Fibroblast of skin of left biceps (primary cell): ENCODE measurements at places on chromosomes 6 and 20.
A peak's percentile ranks its signal among the peaks of the same experiment; 100 is the strongest.

DNA sequence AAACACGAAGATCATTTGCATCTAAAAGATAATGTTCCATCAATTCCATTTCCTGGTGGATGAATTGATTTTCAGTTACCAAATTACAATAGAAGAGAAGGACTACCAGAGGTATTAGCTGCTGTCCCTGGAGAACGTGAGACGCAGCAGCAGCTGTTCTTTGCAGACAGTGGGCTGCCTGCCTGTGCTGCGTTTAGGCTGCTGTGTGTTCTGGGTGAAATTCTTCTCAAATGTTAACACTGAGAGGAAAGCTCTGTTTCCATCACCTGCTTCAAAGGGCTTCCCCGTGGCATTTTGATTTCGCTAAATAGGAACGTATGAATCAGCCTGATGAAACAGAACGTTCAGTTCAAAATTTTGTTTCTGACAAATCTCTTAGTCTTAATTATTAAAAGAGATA, 362.2 kb downstream of the C6orf118 start:
- no peak for DNase-seq

DNA sequence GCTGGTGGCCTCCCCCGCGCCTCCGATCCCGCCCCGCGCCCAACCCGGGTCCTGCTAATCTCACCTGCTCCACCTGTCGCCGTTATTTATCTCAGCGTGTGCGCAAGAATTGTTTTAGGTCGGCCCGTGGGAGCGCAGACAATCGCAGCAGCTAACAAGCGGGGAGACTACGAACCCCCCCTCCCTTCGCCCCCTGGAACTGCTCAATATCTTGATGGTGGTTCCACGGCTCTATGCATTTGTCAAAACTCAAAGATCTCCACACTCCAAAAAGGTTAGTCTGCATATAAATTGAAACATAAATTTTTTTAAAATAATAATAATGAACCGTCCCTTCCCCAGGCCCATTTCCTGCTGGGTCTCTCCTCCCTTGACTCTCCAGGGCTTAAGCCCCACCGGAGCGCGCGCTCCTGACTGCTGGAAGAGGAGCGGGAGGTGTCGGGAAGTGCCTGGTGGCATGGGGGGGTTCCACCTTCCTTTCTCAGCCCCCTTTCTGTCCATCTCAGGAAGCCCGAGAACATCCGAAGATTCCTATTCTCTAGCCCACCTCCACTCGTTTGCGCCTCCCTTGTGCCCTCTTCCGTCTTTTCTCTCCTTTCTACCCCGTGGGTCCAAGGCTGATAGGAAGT, 1.6 kb upstream of the MDGA1 start:
- DNase-seq = no peak

GRCh38 chr6:169945117-169945516, 193.7 kb downstream of the ERMARD start:
- DNase-seq = no peak

GRCh38 chr6:137465378-137466009, 28.7 kb downstream of the OLIG3 start:
- DNase-seq = no peak

DNA sequence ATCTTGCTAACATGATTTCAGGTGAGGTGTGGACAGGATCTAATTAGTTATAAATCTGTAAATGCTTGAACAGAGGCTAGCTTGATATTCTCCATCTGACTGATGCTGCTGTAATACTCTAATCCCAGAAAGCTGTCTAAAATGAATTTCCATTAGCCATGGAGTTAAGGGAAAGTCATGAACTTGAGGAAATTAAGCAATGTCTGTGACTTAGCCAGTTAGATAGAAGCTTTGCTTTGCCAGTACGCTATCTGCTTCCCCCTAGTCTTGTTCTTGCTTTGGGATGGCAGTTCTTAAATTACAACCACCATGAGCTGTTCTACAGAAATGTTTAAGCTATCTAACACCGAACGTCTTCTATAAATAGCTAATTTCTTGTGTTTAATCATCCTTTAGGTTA, 195.7 kb downstream of the PRL start:
- no peak for DNase-seq

DNA sequence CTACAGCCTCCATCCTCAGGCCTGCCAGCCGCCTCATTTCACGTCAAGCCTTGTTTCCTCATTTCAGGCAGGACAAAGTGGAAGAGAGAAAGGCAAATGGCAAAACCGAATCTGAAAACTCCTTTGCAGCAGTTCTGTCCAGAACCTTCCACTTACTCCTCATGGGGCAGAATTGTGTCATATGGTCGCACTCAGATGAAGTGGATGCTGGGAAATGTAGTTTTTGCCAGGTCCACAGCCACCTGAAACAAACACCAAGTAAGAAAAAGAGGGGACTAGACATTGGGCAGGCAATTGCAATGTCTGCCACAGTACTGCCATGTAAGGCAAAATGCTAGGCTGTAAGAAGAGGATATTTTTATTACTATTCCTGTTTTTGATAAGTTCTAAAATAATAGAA, 44.9 kb downstream of the ISM1 start:
- no peak for DNase-seq

- no peak for DNase-seq
Measured at GRCh38 chr20:11966186-11966585, 48.5 kb downstream of the BTBD3 start.

DNA sequence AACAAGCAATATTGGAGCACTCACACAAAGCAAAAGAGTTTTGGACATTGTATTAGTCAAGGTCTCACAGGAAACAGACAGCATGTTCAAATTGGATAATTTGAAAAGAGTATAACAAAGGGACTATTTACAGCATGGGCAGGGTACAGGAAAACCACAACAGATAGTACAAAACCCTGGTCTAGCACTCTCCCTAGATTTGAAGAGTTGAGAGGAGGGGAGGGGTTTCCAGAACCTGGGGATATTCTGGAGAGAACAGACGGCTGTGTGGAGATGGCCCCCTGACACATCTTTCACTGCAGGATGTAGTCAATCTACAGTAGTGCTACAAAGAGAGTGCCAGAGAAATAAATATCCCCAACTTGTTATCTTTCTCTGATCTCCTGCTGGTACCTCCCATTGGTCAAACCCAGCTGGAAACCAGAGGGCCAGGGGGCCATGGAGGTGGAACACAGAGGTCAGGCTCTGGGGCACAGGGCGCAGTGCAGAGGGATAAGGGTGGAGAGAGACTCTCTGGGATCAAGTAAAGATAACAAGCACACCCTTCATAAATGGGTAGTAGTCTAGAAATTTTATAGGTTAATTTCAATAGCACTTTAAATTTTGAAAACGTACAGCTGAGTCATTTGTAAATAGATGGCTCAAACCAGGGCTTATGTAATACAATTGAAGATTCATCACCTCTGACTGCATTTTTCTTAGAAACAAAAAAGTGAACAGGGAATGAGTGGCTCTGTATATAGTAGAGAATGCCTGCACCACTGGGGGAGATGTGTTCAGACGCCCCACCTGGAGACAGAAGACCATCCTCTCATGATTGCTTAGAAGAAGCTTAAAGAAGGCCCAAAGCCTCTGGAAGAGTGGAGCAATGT, 25.7 kb downstream of the RCAN2 start:
- DNase-seq = no peak

DNA sequence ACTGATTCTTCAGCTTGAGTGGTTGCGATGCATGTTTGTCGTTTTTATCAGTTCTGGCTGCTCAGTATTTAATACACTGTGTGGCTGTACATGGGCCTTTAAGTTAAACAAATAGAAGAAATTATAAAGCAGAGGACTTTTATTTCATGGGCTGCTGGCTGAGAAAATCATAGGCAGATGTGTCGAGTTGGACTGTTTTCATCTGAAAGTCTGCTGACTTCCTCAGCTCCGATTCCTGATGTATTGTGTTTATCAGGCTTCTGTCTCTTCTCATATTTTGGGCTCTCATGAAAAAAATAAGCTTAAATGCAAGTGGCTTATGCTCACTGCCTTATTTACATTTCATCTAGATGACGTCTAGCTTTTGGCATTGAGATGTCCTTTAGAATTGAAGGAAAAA, 129.5 kb upstream of the GGTLC1 start:
- no peak for DNase-seq

- no peak for DNase-seq
Measured at GRCh38 chr20:61885759-61886715, 179.6 kb downstream of the TAF4 start.

DNA sequence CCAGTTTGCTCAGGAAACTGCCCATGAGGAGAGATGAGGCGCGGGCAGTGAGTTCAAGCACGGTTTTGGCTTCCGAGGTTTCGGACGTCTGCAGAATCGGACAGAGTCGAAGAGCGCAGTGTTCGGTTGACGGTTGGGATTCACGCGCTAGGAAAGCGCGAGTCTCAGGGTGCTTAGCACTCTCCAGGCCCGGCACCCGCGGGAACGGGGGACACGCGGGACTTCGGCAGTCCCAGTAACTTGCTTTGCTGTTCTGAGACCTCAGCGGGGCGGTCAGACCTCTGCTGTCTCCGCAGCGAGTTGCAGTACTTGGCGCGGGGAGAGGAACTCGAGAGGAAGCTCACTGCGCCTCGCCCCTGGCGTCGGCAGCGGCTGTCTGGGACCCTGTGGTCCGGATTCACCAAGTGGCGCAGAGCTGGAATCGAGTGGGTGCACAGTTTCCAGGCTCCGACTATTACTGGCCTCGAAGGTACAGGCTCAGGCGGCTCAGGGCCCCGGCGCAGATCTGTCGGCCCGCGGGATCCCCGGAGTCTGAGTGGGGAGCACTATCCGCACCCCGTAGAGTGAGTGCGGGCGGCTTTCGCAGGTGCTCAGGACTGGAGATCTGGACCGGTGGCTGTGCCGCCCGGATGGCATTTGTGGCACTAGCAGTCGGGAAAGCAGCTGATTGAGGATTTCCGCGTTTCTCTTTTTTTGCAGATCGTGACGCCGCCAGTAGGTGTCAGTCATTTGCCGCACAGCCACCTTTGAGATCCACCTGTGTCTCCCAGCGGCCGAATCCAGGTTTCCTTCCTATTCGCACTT, at the start of gene POM121L2:
Gene POM121L2, minus strand, starts transcription at position 128 of the 804 bp plus-strand sequence. Its CDS starts 103 bp downstream, at position 25.
- no peak for DNase-seq

- no peak for DNase-seq
Measured at GRCh38 chr6:17389274-17389847, 4.0 kb upstream of the CAP2 start.

GRCh38 chr20:40090236-40090635, 598.8 kb downstream of the MAFB start:
- DNase-seq = no peak

DNA sequence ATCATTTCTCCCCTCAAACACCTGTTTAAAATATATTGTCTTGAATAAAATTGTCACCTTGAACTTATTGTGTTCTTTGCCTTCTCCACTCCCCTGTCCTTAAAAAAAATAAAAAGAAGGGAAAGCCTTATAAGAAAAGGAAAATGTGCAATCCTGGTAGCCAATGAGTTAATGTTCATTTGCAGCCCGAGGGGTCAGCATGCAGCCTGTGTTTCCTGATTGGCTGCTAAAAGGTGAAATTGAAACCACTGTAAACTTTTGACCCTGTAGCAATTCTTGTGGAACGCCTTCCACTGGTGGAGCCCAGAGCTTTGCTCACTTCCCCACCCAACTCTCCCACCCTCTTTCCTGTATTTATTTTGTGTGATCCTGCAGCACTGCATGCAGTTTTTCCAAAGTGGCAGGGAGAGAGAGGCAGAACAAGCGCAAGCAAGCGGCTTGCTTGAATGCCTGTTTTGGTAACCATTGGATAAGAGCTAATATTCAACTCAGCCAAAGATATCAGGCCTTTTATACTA, 74.9 kb downstream of the NCOA3 start:
- DNase-seq = peak; percentile 50

GRCh38 chr6:126628125-126628524, 288.2 kb downstream of the CENPW start:
- no peak for DNase-seq

DNA sequence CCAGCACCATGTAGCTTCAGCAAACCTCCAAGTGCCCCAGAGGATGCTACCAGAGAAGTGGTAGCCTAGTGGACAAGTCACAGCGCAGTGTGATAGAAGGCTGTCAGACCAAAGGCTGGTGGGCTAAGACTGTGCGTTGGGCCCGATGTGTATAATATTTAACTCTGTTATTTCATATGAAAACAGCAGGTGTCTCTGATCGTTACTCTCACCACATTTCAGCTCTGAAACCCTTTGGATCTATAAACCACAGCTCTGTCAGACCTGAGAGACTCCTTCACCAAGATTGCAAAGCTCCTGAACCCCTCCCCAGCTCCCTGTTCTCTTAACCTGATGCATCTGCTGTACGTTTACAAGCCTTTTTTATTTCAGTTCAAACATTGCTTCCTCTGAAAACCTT, 43.8 kb downstream of the ISM1 start:
- no peak for DNase-seq

DNA sequence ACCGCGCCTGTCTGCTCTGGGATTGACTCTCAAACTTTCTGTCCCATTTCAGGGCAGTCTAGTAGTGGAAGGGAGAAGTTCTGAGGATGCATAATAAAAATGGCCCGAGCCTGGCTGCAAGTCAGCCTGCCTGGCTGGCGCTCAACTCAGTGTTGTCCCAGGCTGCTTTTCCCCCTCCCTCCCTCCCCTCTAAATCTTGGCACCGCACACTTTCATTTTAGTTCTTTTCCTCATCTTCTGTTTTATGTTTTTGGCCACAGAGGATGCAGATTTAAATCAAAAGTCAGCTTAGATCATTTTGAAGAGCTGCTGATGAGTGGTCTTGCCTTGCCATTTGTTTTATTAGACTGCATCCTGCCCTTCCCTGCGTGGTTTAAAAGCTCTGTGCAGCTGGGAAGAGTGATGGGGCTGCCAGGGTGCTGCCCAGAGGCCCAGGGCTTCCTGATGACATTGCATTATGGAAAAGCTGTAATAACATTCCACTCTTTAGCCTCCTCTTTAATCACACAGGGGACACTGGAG, 6.5 kb upstream of the UQCC2 start:
- DNase-seq = no peak

DNA sequence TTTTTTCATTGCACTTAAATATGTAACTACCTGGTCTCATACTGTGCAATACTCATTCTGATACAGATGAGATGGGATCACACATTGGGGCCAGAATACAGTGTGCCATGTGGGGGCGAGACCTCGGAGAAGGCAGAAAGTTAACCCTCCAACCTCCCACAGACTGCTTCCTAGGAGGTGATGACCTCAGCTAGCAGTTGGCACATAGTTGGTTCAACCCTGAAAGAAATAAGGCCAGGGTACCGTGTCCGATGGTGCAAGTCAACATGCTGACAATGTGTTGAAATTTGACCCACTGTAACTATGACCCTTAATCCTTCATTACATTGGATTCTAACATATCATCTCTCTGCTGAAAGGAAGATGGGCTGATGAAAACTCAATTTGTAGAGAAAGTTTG, 61.9 kb downstream of the GJA10 start:
- DNase-seq = no peak

- DNase-seq = no peak
Measured at GRCh38 chr6:79081663-79082062, 3.6 kb upstream of the PHIP start.

- no peak for DNase-seq
Measured at GRCh38 chr6:132843316-132844035, 29.1 kb downstream of the RPS12 start.

DNA sequence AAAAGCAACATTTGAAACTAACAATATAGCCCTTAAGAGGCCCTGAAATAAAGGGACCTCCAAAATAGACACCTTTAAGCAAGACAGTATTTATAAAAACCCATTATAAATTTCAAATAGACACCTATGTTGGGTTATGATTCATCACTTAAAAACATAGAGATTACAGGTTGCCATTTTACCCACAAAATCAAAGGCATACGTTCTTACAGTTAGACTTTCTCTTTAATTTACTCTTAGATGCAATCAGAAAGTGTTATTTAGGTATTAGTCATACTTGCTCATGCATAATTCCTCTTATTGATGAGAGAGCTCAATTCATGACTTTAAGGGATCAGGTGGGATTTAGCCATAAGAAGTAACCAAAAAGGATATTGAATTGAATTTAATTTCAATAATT, 51.5 kb upstream of the TMEM200A start:
- DNase-seq = no peak

GRCh38 chr6:20433321-20433720, 31.6 kb downstream of the E2F3 start:
- no peak for DNase-seq
